ENCODE measurements at places on chromosomes 4 and X.
A peak's percentile ranks its signal among the peaks of the same experiment; 100 is the strongest.

DNA sequence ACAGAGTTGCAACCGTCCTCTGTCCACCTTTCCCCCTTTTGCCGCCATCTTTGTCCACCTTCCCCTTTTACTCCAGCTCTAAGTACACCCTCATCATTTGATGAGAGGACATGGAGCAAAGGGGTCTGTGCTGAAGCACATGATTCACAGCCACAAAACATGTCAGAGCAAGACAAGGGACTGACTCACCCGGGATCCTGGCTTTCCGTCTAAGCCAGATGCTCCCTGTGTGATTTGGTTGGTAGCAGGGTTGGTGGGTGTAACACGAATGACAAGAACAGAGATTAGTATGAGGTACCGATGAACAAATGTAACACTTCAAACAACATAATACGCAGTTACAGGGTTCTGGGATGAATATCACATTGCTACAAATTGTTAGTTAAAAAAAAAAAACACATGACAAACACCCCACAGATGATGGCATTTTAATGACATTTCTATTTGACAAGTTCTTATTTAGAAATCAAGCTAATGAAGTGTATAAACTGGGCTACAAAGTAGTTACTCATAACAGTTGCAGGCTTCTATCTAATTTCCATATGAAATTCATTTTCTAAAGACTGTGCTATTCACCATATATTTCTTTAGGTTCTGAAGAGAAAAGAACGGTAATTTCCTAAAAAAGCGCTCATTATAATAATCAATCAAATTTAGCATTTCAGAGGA, 71.4 kb upstream of the ETNPPL start:
- no peak for DNase-seq

DNA sequence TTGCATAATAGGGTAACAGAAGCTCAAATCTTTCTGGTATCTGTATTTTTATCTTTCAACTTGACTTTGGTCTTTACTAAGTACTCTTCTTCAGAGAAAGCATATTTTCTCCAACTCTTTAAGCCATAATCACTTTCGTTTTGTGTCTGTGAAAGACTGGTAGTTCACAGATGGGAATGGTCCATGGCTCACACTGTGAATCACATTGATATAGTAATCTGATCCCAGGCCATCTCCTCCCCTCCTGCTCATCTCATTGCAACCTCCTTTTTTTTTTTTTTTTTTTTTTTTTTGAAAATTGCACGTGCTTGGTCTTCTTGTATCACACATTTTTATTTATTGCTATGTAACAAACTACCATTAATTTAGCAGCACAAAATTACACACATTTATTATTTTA, 694.5 kb upstream of the SLIT2 start:
- DNase-seq, result peak; percentile 5

- no peak for DNase-seq
Measured at GRCh38 chrX:68499543-68500504, 973 bp downstream of the YIPF6 start.

- no peak for DNase-seq
Measured at GRCh38 chrX:75155447-75155826, 646 bp downstream of the ABCB7 start.

DNA sequence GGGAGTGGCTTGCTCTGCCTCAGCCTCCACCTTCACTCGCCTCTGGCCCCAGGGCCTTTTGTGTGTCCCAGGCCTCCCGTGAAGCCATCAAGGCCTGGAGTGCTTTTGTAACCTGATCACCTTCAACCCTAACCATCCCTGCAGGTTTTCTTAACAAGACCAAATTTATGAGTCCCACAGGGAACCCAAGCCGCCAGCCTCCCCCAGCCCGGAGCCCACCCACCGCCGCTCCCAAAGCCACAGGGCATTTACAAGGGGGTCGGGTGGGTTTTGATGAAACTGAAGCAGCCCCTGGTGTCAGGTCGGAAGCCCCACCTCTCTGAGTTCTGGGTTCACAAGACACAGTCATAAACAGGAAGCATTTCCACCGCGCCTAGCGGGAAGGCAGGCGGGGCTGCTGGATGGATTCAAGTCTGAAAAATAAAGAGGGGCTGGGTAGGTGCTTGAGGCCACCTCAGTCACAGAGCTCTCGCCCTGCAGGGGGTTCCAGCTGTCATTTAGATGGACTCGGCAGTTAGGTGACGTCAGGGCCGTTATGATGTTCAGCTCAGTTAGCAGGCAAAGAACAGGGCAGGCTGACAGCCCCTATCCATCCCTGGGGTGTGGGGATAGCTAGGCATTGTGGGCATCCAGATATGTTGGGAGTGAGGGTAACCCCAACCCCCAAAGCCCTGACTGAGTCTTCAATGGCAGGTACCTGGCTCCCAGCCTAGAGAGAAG, 128.5 kb downstream of the BCOR start:
- no peak for DNase-seq

GRCh38 chrX:70134116-70134477, 850 bp downstream of the IGBP1 start:
- DNase-seq, result no peak
